ENCODE measurements at places on chromosomes 2 and 18.

GRCh38 chr2:195016841-195017240 is 640.2 kb upstream of the SLC39A10 start:
- DNase-seq = no peak

DNA sequence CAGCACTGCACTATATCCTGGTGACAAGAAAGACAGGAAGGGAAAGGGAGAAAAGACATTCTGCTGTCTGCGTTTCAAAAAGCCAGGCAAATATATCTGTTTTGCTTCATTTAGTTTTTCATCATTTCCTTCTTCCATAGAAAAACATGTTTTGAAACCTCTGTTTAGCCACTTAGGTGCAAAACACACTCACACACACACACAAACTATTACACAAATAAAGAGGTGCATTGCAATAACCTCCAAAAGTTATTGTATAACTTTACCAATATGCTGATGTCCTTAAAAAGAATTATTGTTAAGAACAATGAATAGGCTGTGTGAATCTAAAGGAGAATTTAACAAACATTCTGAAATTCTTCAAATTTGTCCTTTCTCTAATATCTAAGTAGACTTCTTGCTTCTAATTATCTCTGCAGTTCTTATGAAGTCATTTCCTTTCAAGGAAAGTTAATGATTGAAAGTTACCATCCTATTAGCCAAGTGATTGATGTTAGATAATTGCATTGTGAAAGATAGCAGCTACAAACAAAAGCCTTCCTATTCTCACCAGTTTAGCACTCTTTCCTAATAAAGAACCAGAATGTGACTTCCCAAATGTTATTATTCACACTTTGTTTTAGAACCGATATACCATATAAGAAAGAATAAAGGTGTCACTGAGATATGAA is 516.7 kb downstream of the KCNJ3 start:
- DNase-seq = no peak

DNA sequence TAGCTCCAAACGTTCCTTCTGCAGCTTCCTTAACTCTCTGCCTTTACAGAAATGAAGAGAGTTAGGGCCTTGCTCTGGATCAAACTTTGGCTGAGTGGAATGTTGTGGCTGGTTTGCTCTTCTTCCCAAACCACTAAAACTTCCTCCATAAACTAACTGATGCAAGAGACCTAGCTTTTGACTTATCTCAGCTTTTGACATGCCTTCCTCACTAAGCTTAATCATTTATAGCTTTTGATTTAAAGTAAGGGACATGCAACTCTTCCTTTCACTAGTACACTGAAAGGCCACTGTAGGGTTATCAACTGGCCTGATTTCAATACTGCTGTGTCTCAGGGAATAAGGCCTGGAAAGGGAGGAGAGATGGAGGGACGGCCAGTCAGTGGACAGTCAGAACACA is 8.3 kb downstream of the PXDN start:
- no peak for DNase-seq

DNA sequence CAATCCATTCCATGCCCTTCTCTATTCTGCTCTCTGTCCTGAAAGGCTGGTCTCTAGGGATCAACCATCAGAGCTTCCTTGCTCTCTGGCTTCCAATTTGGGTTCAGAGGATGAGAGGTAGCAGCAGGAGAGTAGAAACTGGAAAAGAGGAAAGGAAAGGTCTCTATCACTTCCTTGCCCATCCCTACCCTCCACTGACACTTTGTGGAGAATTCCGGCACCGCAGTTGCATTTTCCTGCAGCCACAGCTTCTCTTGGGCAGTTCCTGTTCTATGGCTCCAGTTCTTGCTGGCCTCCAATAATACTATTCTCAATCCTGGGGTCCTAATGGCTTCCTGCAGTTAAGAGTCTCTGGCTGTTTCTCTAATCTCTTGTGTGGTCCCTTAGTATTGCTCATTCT is 13.3 kb upstream of the IMPACT start:
- DNase-seq = no peak

All from activated CD4-positive, alpha-beta T cell treated with anti-CD3 and anti-CD28 coated beads, Interleukin-2, amount 50 U/mL, for 4 hours (primary cell).